Stimulated activated CD4-positive, alpha-beta T cell treated with anti-CD3 and anti-CD28 coated beads, TNF-alpha, amount 100 ng/mL, for 1 hour (primary cell): ENCODE measurements at places on chromosomes 6 and 20.

- no peak for DNase-seq
Measured at GRCh38 chr6:20340068-20340848, 61.4 kb upstream of the E2F3 start.

DNA sequence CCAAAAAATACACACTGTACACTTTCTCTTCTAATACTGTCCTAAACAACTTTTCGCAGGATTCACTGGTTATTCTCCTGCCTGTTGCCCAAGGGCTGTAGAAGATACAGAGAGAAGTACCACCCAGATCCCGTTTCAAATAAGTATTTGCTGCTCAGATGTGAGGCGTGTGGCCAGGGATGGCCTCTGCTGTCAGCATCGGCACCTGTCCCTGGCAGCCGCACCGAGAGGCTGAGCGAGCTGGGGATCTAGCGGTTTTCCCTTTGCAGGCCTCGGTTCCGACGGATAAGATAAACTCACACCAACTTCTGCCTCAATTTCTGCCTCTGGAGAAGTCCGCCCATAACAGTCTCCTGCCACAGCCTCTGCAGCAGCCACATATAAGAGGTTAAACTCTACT, 685.2 kb upstream of the AGPAT4 start:
- no peak for DNase-seq

- no peak for DNase-seq
Measured at GRCh38 chr6:73341335-73341734, 12.7 kb downstream of the DPPA5 start.

- DNase-seq: no peak
Measured at GRCh38 chr6:151008425-151008824, 142.9 kb downstream of the MTHFD1L start.

- DNase-seq: no peak
Measured at GRCh38 chr6:17172836-17173470, 71.1 kb downstream of the STMND1 start.

- DNase-seq: no peak
Measured at GRCh38 chr20:35561268-35561667, 19.4 kb downstream of the ERGIC3 start.

DNA sequence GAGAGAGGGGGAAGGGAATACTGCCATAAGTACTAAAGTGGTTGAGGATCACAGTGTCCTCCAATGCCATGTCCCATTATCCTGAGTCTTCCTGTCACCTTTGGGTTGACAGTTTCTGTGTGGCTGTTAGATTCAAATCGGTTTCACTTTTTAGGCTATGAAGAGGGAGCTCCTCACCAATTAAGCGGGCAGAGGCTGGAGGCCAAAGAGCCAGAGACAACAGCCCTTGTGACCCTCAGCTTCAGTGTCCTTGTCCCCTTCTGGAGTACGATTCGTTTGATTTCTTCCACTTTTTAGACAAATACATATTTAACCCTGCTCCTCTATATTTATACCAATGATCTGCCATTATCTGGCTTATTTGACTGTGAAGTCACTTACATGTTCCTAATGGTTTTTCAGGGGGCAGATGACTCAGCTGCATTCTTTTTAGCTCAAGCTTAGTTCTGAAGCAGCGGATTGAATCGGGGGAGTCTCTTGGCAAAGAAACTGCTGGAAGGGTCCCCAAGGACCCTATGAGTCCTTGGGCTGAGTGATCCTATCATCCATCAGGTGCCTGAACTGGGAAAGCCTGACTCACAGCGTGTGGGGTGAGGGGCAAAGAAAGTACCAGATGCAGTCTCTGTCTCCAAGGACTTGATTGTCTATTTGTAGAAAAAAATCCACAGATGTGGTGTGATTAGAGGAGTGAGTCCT, 18.2 kb downstream of the FERMT1 start:
- no peak for DNase-seq

DNA sequence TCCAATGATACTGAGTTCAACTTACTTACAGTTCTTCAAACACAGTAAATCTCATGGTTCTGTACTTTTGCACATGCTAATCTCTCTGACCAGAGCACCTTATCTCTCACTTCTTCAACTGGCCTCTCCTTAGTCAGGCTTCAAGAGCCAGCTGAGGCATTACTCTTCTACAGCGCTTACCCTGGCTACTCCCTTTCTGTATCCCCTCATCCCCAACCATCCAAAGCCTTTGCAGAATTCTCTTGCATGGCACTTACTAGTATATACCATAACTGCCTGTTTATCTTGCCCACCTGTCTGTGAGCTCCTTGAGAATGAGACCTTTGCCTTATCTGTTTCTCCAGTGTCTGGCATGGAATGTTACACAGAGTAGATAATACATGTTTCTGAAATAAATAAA, 49.2 kb downstream of the SESN1 start:
- no peak for DNase-seq

- DNase-seq: no peak
Measured at GRCh38 chr6:66568271-66568670, 861.2 kb upstream of the EYS start.

- no peak for DNase-seq
Measured at GRCh38 chr6:112501705-112502104, 154.6 kb downstream of the RFPL4B start.

- DNase-seq: no peak
Measured at GRCh38 chr6:37777272-37777834, 42.2 kb upstream of the ZFAND3 start.

DNA sequence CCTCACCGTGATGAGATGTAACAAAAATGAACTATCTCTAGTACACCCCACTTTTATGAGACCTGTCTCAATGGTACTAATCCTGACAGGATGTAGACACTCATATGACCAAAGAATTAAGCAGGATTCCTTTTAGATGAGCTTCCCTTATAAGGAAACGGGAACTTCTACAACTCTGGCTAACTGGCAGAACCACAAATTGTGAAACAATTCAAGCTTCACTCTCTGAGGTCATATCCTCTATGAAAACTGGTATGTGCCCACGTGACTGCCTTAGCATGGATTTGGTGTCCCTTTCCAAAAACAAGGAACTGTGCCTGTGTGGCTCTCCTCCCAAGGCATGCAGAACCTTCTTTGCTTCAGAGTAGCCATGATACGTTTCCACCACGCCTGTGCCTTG, 14.1 kb upstream of the CPNE5 start:
- DNase-seq: no peak

- no peak for DNase-seq
Measured at GRCh38 chr6:56380476-56380875, 133.1 kb upstream of the COL21A1 start.

- no peak for DNase-seq
Measured at GRCh38 chr6:18047406-18047805, 60.0 kb upstream of the KIF13A start.

- DNase-seq: no peak
Measured at GRCh38 chr6:140388192-140388802, 1013.8 kb upstream of the CITED2 start.

DNA sequence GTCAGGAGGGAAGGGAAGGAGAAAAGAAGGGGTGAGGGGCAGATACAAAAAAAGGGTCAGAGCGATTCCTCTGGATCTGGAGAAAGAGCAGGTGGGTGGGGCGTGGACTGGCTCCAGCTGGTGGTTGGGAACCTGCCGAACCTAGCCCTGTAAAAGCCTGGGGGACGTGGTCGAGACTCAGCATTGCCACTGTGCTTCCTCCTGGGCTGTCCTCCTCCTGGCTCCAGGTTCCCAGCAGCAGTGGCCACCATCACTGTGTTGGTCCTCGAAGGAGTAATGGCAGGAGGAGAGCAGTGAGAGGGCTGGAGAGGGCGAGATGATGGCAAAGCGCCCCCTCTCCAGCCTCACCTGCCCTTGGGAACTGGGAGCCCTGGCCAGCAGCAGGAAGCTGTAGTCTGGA, 3.5 kb upstream of the RAET1L start:
- no peak for DNase-seq

DNA sequence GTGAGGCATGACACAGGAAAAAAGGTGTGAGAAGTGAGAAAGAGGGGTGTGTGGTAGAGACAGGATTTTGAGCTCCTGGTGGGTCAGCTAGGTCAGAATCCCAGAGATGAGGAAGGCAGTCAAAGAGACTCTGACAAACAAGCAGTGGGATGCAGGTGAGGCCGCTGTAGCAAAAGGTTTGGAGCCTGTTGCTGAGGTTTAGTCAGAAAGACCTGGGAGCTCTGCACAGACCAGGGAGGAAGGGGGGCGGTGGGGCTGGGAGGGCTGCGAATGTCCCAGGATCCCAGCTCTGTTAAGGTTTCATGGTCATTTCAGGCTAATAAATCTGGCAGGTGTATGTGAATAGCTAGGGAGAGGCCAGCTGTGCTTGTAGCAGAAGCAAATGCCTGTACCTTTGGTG, 373.9 kb upstream of the SYNCRIP start:
- DNase-seq: no peak

GRCh38 chr20:63254606-63255384, 532 bp upstream of the NKAIN4 start:
- no peak for DNase-seq

DNA sequence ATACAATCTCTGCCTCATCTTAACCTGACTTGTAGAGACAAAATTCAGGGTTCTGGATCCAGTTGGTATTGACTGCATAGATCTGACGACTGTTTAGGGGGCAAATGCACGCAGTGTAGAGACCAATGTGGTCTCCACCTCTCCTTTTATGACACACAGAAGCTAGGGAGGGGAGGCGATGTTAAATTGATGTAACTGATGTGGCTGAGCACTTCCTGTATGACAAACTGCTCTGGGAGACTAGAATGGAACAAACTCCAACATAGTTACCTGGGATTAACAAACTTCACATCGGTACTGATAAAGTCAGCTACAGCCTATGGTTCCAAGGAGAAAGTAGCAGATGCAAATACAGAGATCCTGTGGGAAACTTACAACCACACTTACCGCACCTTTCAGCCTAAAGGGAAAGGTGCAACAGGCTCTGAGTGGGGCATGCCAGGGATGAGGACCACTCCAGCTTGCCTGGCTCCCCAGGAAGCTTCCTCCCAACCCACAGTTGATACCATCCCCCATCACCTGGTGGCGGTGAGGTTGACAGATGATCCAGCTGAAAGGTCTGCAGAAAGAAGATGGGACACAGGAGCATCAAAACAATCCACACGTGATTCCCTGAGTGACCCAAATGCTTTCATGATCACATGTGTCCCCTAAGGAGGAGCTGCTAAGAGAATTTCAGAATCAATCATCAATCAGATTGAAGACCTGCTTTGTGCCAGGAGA, 60.6 kb upstream of the MRPS10 start:
- no peak for DNase-seq

DNA sequence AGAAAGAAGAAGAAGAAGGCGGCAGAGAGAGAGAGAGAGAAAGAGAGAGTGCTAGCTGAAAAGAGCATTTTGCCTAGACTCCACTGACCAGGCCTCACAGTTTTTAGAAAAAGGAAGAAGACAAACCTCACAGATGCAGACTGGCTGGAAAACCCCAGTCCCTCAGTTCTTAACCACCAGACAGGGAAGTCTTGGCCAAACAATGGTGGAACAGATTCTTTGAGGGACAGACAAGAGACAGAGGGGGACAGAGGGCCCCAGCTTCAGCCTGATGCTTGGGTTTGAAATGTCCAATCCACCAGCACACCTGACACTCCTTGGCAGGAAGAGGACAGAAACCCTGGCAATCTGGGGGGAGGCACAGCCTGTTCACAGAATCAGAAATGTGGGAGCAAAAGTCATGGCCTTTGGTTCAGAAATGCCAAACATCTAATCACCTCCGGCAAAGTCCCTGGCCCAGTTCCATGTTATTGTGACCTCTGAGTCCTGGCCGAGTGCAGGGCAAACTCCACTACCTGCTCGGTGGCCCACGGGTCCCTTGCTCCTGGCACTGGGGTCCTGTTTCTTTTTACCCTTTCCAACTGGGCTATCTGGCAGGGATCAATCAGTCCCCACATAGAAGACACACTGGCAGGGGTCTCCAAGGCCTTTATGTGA, 235.2 kb downstream of the LY86 start:
- no peak for DNase-seq

GRCh38 chr6:113595911-113596376, 261.2 kb upstream of the MARCKS start:
- no peak for DNase-seq

- no peak for DNase-seq
Measured at GRCh38 chr20:1945660-1946059, 48.2 kb downstream of the PDYN start.

GRCh38 chr6:130587778-130588520, 222.1 kb downstream of the TMEM200A start:
- DNase-seq: no peak

- DNase-seq: no peak
Measured at GRCh38 chr20:50360218-50360672, 149.9 kb upstream of the PTPN1 start.

DNA sequence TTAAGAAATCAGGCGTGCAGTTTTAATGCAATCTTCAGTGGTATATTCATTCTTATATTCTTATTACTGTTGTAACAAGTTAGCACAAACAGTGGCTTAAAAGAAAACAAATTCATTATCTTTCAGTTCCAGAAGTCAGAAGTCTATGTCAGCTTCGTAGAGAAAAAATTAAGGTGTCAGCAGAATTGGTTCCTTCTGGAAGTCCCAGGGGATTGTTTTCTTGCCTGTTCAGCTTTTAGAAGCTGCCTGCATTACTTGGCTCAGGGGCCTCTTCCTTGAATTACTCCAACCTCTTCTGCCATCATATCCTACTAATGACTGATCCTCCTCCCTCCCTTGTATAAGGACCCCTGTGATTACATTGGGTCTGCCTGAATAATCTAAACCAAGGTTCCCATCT, 243.9 kb downstream of the ZNF217 start:
- no peak for DNase-seq

DNA sequence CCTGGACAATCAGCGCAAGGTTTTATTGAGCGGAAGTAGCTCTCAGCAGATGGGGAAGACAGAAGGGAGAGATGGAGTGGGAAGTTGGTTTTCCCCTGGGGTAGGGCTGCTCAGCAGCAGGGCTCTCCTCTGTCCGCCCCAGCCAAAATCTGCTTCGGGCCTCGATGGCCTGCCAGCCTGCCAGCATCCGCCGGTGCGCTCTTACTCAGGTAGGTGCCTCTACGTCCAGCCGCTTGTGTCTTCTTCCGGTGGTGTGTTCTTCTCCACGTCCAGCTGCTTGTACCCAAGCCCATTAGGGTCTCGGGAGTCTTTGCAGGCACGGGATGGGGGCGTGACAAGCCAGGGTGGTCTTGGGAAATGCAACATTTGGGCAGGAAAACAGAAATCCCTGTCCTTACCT, 1340.0 kb upstream of the MAP3K7 start:
- no peak for DNase-seq

- peak; percentile 70 for DNase-seq
Measured at GRCh38 chr20:45987108-45987780, 15.2 kb upstream of the ZNF335 start.

- no peak for DNase-seq
Measured at GRCh38 chr20:17497821-17498580, 33.2 kb downstream of the BFSP1 start.

- no peak for DNase-seq
Measured at GRCh38 chr20:19275630-19276071, 63.2 kb downstream of the SLC24A3 start.

DNA sequence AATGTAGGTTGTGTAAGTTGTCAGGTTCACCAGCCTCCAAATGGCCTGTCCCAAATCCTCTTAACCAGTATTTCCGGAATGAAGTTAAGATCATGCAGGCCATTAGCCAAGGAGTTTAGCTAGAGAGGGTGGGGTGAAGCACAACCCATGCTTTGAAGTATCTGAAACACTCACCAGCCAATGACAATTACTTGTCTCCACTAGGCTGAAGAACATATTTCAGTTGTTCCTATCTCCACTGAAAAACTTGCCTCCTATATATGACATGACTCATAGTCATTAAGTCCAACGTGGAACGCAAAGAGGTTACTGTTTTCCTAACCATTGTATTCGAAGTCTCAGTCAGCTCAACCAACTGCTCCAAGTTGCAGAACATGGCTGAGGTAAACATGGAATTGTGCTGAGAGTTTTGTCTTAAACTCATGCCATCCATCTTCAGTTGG, 37.4 kb upstream of the TNFAIP3 start:
- DNase-seq: no peak
